ENCODE measurements at places on chromosomes 5 and 9.

- no peak for DNase-seq
Observed at GRCh38 chr9:92171281-92171680, 56.1 kb upstream of the SPTLC1 start.

DNA sequence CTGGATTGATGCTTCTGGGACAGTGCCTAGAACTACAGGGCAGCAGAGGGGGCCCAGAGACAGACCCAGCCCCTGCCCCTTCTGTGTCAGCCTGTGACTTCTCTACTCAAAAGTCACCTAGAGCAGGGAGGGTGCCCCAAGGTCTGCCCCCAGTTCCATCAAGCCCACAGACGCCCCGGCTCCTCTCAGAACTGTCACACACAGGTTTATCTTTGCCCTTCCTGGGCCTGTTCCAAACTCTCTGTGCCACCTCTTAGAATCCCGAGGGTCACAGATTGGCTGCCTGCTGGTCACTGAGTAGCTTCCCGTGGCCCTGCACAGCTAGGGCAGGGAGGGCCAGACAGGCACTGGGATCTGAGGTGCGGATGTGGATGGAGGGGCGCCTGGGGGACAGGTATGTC is 1.7 kb downstream of the RGS14 start:
- DNase-seq, result no peak

DNA sequence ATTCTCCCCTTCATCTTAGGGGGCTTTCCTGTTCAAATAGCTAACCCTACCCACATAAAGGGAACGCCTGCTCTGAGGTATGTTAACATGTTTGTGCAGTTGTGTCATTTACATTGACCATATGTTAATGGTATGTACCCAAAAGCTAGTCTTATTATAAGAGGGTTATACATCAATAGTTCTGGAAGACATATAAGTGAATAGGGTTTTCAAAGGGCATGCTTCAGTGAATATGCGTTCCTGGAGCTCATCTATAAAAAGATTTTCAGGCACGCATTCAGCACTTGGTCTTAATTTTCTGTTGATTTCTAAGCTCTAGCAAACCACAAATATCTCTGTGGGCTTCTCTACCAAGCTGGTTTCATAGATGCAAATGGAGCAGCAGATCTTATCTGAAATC is 766.1 kb downstream of the IRX1 start:
- DNase-seq, result no peak

DNA sequence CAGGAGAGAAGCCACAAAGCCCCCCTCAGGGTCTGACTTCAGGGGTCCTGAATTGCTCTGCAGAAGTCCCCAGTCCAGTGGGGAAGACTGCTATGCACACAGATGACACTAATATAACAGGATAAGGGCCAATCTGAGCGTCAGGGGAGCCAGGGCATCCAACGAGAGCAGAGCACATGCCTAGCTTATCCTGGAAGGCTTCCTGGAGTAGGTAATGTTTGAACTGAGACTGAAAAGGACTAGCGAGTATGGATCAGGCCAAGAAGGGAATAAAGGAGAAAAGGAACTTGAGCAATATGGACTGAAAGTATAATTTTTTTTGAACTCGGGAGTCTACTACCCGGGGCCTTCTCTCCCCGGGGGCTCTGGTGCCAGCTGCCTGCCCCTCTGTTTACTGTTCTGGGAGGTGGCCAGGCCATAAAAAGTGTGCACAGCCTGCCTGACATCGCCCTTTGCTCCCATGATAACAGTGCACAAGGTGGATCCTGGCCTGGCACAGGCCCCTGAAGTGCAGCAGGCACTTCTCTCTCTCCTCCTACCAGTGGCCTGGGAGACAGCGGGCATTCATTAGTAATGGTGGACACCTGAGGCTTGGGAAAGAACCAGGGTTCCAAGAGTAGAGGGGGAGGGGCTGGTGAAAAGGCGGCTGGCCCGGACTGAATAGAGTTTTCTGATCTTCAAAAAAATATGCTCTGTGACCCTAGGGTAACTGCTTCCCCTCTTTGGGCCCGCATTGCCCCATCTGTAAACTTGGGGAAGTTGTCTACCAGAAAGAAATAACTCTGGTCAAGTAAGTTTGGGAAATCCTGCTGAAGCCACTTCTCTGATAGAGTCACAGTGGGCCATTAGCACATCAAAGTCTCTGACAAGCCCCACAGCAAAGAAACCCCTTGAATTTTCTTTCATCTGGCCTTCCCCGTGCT is 4.6 kb upstream of the SLC6A7 start:
- DNase-seq, result no peak

DNA sequence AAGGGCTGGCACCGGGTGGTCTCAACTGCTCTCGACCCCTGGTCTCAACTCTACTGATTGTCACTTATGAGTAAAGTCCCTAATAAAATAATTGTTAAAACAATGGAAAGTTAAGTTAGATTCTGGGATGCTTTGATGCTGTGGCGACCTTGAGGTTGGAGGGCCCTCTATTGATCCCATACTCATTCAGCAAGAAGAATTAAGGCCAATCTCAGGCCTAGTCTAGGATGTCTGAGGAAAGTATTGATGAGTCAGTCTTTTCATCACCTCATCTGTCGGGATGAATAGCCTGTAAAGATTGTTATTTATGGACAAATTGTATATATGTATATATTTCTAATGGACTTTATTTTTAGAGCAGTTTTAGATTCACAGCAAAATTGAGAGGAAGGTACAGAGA is 50.8 kb downstream of the WDR36 start:
- no peak for DNase-seq

- DNase-seq, result no peak
Observed at GRCh38 chr5:89878140-89879132, 531.1 kb downstream of the CETN3 start.

DNA sequence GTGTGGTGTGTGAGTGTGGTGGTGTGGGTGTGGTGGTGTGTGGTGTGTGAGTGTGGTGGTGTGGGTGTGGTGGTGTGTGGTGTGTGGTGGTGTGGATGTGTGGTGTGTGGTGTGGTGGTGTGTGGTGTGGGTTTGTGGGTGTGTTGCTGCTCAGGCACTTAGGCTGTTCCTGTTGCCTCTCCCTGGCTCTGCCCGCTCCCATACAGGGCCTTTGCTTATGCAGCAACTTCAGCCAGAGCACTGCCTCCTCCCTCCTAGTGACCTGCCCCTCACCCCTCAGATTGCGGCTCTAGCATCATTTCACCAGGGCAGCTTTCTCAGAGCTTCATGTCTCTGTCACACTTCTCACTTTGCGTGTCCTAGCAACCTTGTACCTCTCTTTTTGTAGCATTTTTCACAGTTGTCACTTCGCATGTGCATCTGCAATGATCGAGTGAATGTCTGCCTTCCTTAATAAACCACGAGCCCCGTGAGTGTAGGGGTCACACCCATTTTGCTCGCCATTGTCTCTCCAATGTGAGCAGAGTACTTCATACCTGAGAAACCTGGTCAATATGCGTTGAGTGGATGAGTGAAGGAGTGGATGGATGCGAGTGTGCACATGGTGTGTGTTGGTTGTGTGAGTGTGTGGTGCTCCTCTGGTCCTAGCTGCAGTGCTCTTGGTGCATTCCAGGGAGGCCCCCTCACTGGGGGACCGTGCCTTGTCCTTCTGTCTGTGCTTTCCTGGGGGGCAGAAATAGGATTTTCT is 167.9 kb upstream of the PANK3 start:
- DNase-seq, result no peak

DNA sequence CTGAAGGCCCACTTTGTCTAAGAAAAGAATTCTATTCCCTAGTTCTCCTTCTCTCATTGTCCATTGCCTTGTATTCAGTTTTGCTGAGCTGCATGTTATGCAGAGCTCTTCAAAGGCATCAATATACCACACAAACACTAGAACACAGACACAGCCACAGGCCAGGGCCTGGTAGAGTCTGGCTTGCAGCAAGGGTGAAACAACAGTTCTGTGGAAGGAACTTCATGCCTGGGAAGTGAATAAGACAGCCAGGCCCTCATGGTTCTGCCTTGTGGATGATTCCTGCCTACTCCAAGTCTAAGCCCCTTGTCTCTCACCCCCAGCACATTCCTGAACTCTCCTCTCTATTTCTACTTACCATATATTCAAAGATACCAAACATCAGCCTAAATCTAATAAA is 30.8 kb downstream of the KLHL3 start:
- DNase-seq, result no peak

GRCh38 chr9:21031091-21031807 is at the start of gene HACD4:
Gene HACD4 (minus strand): TSS chr9:21031640. CDS start chr9:21031590, 50 bp downstream.
- no peak for DNase-seq

DNA sequence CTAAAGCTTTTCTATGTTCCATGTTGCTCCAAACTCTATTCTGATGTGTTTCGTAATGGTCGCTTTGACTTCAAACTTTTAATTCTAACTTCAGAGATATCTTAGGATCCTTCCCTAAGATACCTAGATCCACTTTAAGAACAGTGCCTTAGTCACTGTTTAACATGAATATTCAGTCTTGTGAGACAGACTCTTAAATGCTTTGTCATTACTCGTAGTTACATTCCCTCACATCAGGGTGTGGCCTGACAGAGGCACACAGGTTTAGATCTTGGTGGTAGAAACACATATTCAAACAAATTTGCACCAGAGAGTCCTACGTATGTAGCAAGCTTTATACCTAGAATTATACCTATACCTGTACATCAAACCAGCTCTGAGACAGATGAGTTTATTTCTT is 687.0 kb upstream of the C9orf72 start:
- DNase-seq, result no peak

GRCh38 chr9:75599126-75599525 is 291.3 kb upstream of the PCSK5 start:
- DNase-seq, result no peak

DNA sequence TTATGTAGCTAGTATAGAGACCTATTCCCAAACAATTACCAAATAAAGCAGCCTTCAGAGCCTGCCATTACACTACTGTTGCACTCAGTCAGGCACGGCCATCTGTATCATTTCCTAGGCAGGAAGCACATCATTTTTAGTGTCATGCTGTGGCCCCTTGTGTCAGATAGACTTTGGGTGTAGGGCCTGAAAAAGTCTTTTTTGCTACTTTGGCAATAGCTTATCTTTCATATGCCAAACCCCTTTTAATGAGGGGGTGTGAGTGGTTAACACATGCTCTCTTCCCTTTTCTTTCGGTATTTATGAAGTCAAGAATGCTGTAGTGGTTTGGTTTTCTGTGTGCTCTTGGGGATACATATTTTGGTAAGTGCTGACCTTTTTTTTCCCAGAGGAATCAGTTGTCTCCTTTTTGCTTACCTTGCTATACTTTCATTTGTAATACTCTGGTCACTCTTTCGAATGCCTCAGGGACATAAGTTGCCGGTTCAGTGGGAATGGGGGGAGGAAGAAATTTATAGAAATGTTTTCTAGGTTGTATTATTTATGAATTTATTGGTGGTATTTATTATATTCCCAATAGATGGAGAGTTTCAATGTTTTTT is 209.8 kb downstream of the CSNK1G3 start:
- DNase-seq, result no peak

GRCh38 chr5:143614831-143615230 is 197.1 kb upstream of the HMHB1 start:
- DNase-seq, result no peak

DNA sequence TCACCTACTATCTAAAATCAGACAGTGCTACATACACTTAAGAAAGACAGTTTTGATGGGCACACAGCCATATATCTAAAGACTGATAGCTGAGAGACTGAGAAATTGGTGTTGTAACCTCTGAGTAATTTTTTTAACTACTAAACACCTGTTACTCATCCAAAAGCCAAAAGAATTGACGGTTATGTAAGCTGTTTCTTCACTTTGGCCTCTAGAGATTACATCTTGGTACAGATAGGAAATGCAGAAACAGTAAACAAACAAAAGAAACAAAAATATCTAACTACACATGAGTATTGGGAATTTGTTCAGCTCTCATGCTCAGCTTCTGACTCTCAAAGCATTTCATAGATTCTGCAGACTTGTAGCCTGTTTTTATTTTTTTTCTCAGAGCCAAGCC is 152.1 kb upstream of the GAS1 start:
- DNase-seq, result no peak

- DNase-seq, result peak; percentile 80
Observed at GRCh38 chr5:87674235-87674634, 261.5 kb upstream of the CCNH start.

Measured in LNCaP clone FGC (cell line).